HuH-7.5 (cell line): ENCODE measurements at places on chromosomes 12 and 14.

GRCh38 chr14:20597108-20597507 lies 5.9 kb upstream of the RNASE12 start:
- DNase-seq = no peak

GRCh38 chr14:56975521-56975920 lies 165.2 kb upstream of the OTX2 start:
- DNase-seq = no peak

- DNase-seq = no peak
Observed at GRCh38 chr12:27987331-27987730, 14.8 kb upstream of the PTHLH start.

DNA sequence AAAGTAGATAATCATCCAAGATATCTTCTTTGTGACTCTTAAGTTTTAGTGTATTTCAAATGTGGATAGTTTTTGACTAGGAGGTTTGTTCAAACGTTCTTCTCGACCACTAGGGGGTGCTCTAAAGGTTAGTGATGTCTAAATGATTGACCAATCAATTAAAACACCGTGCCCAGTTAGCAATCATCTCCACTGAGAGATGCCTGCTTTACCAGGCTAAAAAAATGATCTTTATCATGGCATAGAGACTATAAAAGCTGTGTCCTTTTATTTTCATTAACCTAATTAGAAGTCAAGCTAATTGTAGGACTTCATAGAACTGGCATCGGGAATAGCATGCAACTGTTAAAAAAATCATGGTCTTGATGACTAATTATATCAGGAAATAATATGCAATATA lies 153.9 kb downstream of the PRKCH start:
- no peak for DNase-seq

- DNase-seq = no peak
Observed at GRCh38 chr14:22517117-22517720, 71.8 kb downstream of the DAD1 start.

- no peak for DNase-seq
Observed at GRCh38 chr12:16076970-16077522, 165.9 kb downstream of the DERA start.

- no peak for DNase-seq
Observed at GRCh38 chr12:53500142-53500775, 824 bp upstream of the TARBP2 start.

GRCh38 chr14:24427537-24428508 lies 1.6 kb downstream of the CBLN3 start:
- no peak for DNase-seq

GRCh38 chr12:674272-674781 lies 11.1 kb upstream of the NINJ2 start:
- DNase-seq = no peak

DNA sequence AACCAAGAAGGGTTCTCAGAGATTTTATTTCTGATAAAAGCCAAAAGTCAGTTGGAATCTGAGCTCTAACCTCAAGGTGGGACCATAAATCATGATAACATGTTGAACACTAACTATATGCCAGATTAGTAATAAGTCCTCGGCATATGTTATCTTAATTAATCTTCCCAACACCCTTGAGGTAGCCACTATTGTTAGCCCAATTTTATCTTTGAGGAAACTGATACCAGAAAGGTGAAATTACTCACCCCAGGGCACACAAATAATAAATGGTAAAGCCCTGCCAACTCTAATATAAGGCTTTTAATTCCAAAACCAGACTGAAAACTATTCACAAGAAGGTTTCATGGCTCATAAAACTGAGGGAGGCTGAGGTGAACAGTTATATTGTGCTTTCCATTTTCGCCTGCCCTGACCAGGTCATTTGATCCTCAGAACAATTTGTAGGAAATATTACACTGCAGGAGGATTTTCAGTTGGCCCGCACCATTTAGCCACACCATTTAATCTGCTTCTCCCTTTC lies 16.1 kb upstream of the NUAK1 start:
- no peak for DNase-seq

GRCh38 chr14:76958020-76958979 lies 70.2 kb downstream of the IRF2BPL start:
- no peak for DNase-seq

GRCh38 chr12:104669851-104670337 lies 213.1 kb downstream of the CHST11 start:
- no peak for DNase-seq

GRCh38 chr12:125797421-125798175 lies 732.4 kb downstream of the AACS start:
- no peak for DNase-seq

GRCh38 chr12:125271892-125272291 lies 206.7 kb downstream of the AACS start:
- no peak for DNase-seq

GRCh38 chr12:45794422-45794821 lies 64.9 kb downstream of the ARID2 start:
- DNase-seq = no peak

DNA sequence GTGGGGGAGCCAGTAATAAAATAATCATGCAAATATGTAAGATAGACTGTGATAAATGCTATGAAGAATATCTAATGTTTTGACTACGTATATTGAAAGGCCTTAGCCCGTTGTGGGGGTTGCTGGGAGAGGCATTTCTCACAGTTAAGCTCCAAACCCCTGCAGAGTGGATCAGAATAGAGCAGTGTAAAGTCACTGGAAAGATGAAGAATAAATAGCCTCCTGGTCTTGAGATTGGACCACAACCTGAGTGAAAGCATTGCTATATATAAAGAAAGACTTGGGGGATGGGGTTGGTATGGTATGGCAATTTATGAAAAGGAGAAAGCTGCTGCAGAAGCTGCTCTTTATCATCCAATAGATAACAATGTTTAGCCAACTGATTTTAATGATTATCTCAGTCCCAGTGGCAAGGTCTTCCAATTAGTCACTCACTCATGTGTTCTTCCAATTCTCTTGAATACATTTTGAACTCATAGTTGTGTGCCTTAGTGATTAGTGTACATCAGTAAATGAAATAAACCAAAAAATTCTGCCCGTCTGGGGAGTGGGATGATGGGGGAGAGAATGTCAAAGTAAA lies 10.2 kb downstream of the PLEKHA5 start:
- DNase-seq = no peak

GRCh38 chr12:3579446-3580093 lies 88.6 kb downstream of the PRMT8 start:
- DNase-seq = no peak
